ENCODE measurements at places on chromosomes 1 and 21.

GRCh38 chr1:189656628-189657530, 820.8 kb downstream of the BRINP3 start:
- no peak for DNase-seq

GRCh38 chr1:1164701-1165451, 8.8 kb upstream of the TTLL10 start:
- no peak for DNase-seq

DNA sequence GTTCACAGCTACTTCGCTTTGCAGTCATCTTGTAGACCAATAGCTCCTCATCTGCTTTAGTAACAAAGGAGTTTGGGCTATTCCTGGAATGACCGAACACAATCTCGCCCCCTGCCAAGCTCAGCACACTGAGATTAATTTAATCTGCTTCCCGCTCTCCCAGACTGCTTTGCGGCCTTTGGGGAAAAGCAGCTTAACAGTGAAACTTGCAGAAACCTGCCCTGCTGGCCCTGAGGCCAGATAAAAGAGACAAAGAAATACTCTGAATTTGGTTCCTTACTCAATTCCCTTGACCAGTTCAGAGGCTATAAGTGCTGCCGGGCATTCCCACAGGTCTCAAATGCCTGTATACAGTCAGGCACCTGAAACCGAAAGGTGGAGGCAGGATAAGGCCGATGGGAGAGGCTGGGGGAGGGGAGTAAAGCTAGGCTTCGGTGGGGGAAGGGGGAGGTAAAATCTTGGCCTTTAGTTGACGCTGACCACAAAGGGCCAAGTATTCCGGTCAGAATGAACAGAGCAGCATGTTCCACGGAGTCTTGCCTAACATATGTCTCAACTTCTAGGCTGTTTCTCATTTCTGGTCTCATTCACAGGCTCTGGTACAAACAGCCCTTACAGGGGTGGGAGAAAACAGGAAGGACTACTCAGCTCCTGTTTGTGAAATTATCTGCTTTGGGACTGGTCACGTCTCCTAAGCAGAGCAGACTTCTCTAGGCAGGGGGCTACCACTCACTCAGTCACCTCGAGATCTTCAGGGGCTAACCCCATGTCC, 17.7 kb upstream of the A3GALT2 start:
- DNase-seq = no peak

- no peak for DNase-seq
These were observed 9.9 kb upstream of the LRRC39 start for GRCh38 chr1:100187912-100188311.

- no peak for DNase-seq
These were observed 197.3 kb downstream of the MRPL39 start for GRCh38 chr21:25409978-25410377.

- DNase-seq = peak; percentile 53
These were observed 73.2 kb upstream of the ABCG1 start for GRCh38 chr21:42145569-42146272.

Measured in stimulated activated CD4-positive, alpha-beta T cell treated with anti-CD3 and anti-CD28 coated beads, Interleukin-4, amount 100 ng/mL, for 1 hour (primary cell).